ENCODE measurements at places on chromosomes 3 and 15. TPM values are rescaled to one million over a fixed set of nuclear protein-coding genes. Genes with fewer than 3 reads are reported as not detected.

Gene TUSC7
- not detected for total RNA-seq

Gene NANOGP8
- not detected for total RNA-seq

- no peak for DNase-seq
- no peaks in the 10 kb centered on the region for H3K4me1 ChIP-seq
- no peak overlapping the region for H3K4me3 ChIP-seq
- no peaks in the 10 kb centered on the region for H3K27me3 ChIP-seq
Measured at GRCh38 chr15:71807691-71808091, 2.7 kb upstream of the NR2E3 start.

DNA sequence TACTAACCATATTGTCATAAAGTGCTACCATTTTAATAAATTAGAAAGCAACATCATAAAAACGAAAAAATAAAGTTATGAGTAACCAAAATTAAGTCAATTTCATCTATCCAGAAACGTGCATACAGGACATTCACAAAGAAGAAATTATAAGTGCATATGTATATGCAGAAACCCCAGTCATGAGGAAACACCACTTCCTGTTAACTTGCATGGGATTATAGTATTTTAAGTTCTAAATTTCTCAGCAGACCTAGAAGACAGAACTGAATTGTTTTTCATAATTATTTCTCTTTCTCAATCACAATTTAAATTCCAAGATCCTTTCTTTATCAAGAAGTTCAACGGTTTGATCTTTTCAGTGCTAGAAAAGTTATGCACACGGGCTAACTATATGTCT, 1.4 kb upstream of the KBTBD8 start:
- H3K4me3 ChIP-seq = no peak overlapping the region
- H3K27ac ChIP-seq = no peak overlapping the region
- H3K27me3 ChIP-seq = peaks cover 31% of the 10 kb centered on the region
- no peak for DNase-seq
- H3K4me1 ChIP-seq = peaks cover 29% of the 10 kb centered on the region
- H3K36me3 ChIP-seq = no peaks in the 10 kb centered on the region

Gene MELTF
- total RNA-seq = 4.8 TPM
